ENCODE measurements at places on chromosomes 13 and 19.

GRCh38 chr13:24011266-24011665, 114.0 kb upstream of the C1QTNF9B start:
- no peak for DNase-seq

DNA sequence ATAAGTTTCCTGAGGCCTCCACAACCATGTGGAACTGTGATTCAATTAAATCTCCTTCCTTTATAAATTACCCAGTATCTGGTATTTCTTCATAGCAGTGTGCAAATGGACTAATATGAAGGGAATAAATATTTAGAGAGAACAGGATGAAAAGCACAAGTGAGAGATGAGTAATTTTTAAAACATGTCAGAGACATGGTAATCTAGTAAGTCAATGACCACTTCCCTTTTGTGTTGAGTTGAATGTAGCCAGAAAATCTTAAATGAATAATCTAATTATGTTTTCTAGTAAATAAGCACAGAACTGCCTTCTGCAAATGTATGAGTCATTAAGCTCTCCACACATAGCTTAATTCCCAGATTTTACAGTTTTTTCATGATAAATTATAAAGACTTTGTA, 524.1 kb upstream of the SLITRK5 start:
- no peak for DNase-seq

DNA sequence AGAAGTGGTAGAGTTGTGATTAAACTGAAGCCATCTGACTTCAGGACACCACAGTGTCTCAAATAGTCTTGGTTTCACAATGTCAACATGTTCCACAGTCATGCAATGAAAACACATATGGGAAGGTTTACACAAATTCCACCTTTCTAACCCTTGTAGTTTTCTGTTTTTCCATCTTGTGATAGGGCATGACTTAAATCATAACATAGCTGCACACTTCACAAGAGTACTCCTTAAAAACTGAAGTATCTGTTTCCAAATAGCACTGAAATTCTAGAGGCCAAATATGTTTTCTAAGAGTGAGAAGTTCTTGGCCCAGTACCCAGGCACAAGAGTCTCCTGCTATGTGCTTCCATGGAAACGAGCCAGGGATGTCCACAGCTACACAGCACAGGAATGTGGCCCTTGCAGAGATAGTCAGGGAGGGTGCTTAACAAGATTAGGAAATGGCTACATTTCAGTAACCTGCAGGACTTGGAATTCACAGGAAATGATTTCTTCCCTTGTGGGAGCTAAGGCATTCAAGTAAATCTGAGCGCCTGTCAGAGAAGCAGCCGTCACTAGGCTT, 269.1 kb downstream of the NDFIP2 start:
- no peak for DNase-seq

DNA sequence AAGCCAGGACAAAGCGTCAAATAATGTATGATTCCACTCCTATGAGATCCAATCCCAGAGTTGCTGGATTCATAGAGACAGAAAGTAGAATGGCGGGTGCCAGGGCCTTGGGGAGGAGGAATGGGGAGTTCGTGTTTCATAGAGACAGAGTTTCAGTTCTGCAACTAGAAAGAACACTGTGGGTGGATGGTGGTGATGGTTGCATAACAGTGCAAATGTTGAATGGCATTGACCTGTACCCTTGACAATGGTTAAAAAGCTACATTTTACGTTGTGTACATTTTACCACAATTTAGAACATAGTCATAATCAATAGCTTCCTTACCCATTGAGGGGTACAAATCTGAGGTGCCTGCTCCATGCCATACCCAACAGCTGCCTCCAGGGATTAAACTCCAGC, 33.4 kb downstream of the MBD3L2B start:
- no peak for DNase-seq

DNA sequence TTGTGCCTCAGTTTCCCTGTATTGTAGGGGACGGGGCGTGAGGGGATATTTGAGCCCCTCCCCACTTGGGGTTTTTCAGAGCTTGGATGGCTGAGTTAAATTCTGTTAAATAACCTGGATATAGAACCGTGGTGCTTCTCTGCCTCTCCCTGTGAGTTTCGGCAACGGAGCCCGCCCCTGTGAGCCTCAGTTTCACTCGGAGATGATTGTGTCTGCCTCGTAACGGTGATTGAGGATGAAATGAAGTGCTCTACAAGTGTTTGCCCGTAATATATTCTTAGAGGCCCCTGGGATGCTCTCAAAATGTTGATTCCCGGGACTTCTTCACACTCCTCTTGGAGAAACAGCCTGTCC, 509 bp downstream of the KXD1 start:
- no peak for DNase-seq

DNA sequence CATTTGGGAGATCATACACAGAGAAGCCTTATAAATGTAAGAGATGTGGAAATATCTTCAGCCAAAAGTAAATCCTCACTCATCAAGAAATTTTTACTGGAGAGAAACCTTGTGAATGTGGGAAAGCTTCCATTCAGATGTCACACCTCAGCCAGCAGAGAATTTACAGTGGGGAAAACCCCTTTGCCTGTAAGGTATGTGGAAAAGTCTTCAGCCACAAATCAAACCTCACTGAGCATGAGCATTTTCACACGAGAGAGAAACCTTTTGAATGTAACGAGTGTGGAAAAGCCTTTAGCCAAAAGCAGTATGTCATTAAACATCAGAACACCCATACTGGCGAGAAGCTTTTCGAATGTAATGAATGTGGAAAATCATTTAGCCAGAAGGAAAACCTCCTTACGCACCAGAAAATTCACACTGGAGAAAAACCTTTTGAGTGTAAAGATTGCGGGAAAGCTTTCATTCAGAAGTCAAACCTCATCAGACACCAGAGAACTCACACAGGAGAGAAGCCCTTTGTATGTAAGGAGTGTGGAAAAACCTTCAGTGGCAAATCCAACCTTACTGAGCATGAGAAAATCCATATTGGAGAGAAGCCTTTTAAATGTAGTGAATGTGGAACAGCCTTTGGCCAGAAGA, 21.5 kb downstream of the ZNF146 start:
- no peak for DNase-seq

DNA sequence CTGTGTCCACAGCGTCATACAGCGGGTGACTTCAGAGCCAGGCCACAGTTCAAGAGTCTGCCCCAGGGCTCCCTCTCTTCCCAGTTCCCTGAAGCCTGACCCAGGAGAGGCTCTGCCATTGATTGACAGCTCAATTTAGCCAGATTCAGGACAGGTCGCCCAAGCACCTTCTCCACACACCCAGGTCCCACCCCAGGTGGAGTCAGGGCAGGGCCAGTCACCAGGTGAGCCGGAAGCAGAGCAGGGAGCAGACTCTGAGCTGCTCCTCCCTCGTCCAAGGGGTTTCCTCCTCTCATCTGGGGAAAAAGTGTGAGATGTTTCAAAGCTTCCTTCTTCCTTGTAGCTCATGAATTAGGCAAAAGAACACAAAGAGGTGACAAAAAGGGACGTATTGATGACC, 5.6 kb downstream of the CEACAM7 start:
- no peak for DNase-seq

DNA sequence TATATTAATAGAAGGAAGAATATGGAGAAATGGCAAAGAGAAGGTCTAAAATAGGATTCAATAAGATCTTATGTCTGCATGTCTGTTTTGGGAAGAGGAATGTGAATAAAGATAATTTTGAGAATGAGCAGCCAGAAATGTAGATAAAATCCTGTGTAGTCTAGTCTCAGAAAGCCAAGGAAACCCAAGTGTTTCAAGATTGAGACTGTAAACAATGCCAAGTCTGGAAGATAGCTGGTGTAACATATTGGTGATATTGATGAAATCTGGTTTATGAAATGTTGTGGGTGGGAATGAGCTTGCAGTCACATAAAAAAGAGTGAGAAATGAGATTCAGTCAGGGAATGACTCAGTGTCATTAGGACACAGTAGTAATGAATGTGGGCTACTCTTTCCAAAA, 1180.3 kb upstream of the PCDH20 start:
- DNase-seq, result no peak

DNA sequence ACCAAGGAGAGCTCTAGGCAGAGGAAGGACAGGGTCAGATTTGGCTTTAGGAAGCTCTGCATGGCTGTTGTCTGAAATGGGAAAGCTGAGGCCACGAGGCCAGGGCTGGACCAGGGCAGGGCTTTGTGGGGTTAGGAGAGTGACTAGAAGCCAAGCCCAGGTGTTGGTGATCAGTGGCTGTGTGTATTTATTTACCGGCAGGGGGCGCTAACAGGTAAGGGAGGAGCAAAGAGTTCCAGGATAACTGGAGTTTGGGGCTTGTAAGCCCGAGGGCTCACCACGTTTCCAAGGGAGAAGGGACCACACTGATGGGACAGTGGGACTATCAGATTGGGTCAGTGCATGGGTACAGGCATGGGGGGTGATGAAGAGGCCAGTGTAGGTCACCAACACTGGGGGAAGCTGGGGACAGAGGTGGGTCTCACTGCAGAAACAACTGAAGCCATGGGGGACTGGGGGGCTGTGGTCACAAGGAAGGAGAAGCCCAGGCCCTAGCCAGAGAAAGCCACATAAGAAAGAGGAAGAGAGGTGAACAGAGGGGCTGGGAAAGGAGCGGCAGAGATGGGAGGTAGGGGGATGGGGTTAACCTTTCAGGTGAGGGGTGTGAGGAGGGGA, 3.9 kb downstream of the TMEM147 start:
- peak; percentile 48 for DNase-seq

DNA sequence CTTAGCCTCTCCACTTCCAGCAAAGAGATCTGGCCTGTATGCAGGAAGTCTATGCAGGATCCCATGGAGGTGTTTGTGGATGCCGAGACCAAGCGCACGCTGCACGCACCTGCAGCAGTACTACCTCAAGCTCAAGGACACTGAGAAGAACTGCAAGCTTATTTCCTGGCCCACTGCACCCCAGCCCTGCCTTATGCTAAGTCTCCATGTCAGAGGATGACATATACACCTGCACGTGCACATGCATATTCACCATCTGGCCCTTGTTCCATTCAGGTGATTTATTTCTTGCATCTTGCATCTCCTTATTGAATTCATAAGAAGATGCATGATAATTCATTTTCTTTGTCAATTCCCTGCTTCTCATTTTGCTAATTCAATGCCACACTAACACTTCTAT, 472.8 kb upstream of the SGCG start:
- no peak for DNase-seq

DNA sequence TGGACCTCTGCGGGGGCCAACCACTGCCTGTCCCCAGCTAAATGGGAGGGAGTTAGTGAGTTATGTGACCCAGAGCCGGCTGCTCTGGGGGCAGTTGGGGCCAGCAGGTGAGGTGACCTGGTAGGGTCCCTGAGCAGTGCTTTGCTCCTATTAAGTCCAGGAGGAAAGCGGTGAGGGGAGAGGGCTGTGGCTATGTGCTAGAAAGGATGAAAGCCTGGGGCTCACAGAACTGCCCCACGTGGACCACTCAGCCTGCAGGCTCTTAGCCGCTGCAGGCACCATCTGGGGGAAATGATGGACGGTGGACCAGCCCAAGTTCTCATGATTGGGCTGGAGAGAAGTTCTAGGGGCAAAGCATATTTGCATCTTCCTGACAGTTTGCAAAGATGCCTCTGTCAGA, 67.6 kb upstream of the ZNF536 start:
- no peak for DNase-seq

GRCh38 chr19:51448411-51449016, 9.7 kb downstream of the SIGLEC8 start:
- DNase-seq, result peak; percentile 36

DNA sequence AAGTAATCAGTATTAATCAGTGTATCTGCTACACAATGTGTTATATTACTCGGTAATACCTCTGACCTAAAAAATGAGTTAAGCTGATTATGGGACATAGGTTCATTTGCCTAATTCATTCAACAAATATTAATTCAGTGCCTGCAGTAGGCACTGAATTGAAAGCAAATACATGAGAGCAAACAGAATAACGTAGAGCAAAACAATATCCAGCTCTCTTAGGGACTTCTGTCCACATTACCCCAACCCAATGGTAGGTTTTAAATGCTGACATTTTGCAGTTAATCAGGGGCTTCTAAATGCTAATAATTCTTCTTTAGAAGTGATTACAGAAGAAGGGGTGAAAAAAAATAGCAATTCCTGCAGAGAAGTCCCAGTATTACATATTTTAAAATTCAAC, 4.9 kb downstream of the RCBTB2 start:
- no peak for DNase-seq

DNA sequence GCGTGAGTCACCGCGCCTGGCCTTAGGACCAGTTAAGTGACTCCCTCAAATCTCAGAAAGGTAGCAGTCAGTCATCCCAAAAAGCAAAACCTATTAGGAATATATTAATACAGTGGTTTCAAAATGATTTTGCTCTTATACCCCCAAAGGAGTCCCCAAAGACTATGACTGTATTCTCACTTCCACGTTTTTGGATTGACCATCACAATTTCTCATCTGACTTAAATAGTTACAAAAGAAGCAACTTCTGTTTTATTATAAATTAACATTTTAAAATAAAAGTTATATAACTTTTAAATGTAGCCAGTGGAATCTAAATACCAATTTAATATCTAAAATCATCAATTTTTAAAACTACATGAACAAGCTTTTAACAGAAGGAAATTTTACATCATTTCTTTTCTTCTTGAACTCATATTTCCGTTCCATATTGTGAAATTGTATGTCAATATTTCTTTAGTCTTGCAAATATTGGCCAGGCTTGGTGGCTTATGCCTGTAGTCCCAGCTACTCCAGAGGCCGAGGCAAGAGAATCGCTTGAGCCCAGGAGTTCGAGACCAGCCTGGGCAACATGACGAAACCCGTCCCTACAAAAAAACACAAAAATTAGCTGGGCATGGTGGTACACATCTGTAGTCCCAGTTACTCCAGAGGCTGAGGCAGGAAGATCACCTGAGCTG, 1.5 kb upstream of the SPART start:
- DNase-seq, result no peak

GRCh38 chr13:33355201-33355895, 69.8 kb upstream of the STARD13 start:
- no peak for DNase-seq

- no peak for DNase-seq
These were observed 24.0 kb upstream of the ACP7 start for GRCh38 chr19:39060171-39060570.

DNA sequence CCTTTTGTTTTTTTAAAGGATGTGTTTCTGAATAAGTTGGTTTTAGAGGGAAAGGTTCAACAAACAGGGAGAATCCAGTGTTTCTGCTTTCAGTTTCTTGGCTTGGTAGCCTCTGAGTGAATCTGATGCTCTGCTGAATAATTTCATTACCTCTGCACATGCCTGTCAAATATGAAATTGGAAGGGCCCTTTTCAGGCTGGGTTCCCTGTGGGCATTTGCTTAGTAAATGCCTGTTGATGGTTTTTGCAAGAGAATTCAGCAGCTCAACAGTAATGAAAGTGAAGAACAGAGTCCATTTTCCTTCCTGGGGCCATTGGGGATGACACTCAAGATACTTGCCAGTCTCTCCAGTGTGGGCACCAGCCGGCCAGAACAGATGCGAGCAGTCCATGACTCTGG, 74.3 kb downstream of the GPR12 start:
- DNase-seq, result no peak

GRCh38 chr13:66040506-66040905, 1189.6 kb downstream of the PCDH9 start:
- DNase-seq, result no peak
